ENCODE measurements at places on chromosomes 2 and 18.

- no peak for DNase-seq
Measured at GRCh38 chr2:48183276-48183675, 277.0 kb upstream of the FBXO11 start.

- DNase-seq = peak; percentile 45
Measured at GRCh38 chr2:96510931-96511595, 5.9 kb upstream of the NEURL3 start.

DNA sequence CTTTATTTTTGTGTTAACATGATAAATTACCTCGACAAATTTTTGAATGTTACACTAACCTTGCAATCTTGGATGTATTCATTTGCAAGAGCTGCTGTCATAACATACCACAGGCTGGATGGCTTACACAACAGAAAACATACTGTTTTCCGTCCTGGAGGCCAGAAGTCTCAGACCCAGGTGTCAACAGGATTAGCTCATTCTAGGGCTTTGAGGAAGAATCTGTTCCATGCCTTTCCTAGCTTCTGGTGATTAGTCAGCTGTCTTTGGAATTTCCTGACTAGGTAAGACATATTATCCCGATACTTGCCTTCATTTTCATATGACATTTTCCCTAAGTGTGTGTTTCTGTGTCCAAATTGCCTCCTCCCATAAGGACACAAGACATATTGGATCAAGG is 188.6 kb upstream of the CDH19 start:
- no peak for DNase-seq

DNA sequence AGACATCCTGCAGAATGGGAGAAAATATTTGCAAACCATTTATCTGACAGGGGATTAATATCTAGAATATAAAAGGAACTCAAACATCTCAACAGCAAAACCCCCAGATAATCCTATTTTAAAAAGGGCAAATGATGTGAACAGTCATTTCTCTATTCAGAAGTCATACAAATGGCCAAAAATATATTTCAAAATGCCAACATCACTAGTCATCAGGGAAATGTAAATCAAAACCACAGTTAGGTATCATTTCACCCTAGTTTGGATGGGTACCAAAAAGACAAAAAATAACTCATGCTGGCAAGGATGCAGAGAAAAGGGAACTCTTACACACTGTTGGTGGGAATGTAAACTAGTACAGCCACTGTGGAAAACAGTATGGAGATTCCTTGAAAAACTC is 70.0 kb downstream of the TBR1 start:
- no peak for DNase-seq

GRCh38 chr2:105455488-105456003 is 56.7 kb upstream of the FHL2 start:
- no peak for DNase-seq

DNA sequence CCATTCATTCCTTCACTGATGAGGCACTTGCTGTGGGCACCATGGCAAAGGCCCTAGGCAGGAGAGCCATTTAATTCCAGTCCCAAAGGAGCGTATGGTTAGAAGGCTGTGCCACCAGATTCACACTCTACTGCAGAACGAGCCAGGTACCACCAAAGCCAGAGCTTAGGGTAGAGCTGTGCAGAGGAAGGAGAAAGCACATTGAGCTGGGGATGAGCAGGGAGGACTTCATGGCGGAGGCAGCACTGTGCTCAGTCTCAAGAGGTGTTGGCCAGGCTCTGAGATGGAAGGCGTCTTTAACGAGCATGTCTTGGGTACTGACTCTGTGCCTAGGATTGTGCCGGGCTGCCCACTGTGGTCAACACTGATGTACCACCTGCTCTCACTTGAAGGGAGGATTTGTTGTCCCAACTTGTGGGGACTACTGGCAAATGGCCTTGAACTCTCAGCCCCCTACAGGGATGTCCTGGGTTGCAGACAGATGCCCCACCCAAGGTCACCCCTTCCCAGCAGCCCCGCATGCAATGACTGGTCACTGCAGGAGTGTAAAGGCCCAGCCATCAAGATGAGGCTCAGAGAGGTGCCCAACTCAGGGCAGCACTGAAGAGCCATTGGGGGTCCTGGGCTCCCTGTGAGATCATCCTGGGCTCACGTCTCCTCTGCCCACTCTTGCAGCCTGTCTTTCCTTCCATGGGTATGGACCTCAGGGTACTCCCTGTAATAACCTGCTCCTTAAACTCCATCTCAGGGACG is 251.4 kb downstream of the GLI2 start:
- DNase-seq = no peak

DNA sequence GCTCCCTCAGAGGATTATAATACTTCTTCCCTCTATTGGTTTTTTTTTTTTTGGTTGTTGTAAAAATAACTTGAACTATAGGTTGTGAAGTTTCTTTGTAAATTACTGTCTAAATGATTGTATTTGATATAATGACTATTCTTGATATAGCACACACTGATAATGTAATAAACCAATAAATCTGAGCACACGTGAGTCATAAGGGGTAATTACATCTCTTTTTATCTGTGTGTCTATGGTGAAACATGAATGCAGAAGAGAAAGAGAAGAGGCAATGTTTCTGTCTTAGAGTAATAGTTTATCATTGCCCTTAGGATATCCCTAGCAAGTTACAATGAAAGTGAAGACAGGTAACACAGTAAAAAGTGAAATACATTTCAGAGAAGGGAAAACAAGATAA is 64.1 kb upstream of the RAPGEF4 start:
- DNase-seq = no peak

DNA sequence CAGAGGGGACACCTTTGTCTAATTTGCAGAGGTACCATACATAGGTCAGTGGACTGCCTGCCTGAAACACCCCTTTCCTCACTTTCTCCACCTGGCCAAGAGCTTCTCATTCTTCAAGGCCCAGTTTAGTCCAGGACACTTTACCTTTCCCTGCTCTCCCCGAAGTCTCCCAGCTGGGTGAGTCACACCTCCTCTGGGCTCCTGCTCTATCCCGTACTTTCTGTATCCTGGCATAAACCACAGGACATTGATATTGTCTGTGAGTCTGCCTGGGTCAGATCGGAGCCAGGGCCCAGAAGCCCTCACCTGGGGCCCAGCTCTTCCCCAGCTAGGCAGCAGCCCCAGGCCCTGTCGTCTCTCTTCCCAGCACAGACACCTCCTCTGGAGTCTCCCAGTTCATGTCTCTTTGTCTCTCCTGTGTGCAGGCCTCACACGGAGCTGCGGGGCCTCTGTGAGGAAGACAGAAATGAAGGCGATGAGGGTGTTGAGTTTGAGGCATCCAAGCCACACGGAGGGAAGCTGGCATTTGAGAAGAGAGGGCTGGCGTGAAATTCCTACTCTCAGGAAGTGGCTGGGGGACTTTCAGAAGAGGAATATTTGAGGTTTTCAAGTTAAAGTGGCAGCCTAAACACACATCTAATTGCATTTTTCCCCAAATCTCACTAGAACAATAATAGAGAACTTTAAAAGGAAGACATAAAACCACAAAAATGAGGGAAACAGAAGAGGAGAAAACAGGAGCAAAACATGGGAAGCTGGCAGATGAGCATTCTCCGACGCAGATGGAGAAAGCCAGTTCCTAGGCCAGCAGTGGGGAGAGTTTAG is 79.6 kb upstream of the LAPTM4A start:
- DNase-seq = no peak

DNA sequence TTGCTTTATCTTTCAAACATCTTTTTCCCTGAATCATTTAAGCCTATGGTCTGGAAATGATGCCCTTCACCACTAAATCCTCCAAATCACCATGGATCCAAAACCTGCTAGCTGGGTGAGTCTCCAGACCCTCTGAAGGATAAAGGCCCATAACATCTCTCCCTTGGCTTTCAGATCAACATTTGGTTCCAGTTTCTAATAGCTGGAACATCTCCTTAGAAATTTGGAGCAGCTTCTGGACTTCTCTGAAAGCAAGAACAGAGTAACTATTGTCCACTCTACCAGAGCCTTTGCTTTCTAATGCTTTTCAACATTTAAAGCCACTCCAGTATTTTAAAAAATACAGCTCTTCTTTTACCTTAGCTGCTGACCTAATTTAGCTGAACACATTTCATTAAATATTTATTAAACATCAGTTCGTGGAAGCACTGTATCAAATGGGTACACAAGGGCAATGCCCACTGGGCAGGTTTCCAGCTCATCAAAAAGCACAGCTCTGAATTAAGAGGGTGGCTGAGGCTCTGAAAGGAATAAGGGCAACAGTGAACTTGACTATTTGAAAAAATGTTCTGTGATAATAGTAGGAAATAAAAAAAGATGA is 75.3 kb downstream of the GALNT3 start:
- DNase-seq = no peak

- DNase-seq = no peak
Measured at GRCh38 chr2:113164930-113165585, 8.7 kb upstream of the PSD4 start.

DNA sequence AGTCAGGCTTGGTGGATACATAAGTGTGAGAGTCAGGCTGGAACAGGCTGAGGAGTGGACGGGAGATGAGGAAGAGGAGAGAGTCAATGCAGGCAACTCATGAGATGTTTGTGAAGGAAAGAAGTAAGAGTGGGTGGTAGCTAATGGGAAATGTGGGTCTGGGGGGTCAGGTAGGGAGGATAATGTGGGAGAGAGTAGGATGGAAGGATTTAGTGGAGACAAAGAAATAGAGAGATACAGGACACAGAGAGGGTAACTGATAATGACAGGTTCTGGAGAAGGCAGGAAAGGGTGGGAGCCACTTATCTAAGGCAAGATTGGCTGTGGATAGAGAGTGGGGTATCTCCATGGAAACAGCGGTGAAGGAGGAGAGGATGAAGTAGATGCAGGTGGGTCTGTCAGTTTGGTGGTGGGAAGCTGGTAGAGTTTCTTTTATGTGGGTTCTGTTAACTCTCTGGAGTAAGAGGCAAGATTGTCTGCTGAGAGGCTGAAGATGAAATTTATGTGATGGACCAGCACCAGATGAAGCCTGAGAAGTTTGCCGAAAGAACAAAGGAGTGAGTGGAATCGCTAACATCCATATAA is 190.6 kb upstream of the SPRED2 start:
- DNase-seq = no peak

- DNase-seq = no peak
Measured at GRCh38 chr2:158507679-158508078, 50.9 kb downstream of the PKP4 start.

DNA sequence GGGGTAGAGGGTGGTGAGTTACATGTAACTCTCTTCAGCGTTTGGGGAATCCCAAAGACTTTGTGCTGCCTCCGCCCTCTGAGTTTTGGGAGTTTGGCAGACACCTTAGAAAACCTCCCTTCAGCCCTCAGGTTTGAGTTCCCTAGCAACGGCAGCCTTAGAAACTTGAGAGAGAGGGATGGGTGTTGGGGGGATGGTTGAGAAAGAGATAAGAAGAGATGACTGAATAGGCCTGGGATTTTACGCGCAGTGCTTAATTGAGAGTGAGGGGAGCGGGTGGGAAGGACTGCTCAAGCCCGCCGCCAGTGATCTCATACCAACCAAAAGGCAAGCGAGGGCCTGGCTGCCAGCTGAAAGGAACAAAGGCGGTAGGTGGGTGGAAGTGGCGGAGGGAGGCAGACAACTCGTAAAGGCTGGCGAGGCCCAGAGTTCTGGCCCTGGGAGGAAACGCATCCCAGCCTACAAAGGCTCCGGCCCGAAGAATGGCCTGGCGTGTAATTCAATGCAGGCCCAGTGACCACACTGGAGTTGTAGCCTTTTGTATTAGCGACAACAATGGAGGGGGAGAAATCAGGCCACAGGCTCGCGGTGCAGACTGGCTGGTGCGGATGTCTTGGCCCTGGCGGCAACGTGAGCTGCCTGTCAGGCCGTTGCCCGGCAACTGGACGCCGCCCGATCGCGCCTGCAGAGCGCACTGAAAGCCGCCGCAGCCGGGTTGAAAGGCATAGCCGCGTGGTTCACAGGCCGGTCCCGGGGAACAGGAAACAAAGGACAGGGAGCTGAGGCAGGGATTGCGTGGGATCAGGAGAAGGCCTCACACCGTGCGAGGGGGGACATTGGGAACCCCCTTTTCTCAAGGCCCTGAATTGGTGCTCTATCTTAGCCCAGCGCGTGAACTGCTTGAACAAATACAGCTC is 39.9 kb upstream of the DARS1 start:
- DNase-seq = peak; percentile 59

- no peak for DNase-seq
Measured at GRCh38 chr2:169131587-169132512, 62.5 kb downstream of the DHRS9 start.

DNA sequence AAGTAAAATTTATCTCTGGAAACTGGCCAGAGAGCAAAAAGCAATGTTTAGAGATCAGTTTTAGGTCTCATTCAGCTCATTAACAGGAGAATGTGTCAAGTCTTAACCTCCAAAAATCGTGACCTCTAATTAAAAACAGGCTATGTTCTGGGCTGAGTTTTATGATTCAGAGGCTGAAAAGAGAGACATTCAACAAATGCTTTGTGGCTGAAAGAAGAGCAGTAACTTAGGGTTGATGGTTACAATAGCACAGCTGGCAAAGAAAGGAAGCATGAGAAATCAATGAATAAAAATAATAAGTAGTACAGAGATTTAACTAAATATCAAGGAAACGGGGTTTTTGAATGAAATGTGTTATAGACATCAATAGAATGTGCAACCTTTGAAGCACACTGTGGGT is 13.1 kb downstream of the TGIF1 start:
- DNase-seq = no peak

DNA sequence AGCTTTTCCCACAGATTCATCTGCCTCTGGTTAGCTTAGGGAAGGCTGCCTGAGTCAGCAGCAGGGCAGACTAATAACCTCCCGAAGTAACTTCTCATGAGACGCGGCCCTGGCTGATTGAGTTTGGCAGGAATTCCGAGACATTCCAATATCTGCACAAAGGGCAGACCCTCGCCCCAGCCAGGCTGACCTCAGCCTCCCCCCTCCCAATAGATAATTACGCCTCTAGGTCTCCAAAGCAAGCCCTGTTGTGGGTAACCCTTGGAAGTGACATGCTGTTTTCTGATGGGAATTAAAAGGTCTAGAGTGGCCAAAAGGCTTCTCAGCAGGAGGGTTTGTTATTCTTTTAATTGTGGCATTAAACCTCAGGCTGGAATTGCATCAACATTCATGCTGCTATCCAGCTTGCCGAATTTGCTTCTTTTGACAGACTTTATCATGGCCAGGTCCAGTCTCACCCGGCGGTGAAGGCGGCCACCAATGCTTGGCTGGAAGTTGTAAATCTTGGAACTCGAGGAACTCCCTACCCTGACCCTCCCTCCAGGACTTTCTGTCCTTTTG is 98.0 kb upstream of the SLC14A2 start:
- DNase-seq = no peak

- no peak for DNase-seq
Measured at GRCh38 chr2:187964746-187965145, 326.9 kb upstream of the GULP1 start.

DNA sequence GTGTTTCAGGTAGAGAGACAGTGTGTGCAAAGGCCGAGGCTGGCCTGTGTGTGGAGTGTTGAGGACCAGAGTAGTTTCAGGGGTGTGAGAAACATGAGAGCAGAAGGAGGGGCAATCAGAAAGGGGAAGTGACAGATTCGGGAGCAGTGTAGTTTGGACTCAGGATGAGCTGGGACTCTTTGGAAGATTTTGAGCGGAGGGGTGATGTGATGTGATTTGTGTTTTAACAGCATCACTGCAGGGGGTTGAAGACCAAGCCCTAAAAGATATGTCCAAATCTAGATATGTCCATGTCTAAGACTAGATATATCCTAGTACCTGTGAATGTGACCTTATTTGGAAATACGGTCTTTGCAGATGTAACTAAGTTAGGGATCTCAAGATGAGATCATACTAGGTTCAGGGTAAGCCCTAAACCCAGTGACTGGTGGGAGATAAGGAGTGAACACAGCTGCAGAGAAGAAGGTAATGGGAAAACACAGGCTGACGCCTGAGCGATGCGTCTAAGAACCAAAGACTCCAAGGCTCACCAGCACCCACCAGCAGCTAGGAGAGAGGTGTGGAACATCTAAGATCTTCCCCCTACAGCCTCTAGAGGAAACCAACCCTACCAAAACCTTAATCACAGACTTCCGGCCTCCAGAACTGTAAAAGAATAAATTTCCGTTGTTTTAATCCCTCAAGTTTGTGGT is 38.5 kb upstream of the MYO3B start:
- no peak for DNase-seq

Measured in activated CD8-positive, alpha-beta memory T cell treated with anti-CD3 and anti-CD28 coated beads, Interleukin-2, amount 50 U/mL, for 48 hours (primary cell).